ENCODE measurements at places on chromosomes 12 and 14.

DNA sequence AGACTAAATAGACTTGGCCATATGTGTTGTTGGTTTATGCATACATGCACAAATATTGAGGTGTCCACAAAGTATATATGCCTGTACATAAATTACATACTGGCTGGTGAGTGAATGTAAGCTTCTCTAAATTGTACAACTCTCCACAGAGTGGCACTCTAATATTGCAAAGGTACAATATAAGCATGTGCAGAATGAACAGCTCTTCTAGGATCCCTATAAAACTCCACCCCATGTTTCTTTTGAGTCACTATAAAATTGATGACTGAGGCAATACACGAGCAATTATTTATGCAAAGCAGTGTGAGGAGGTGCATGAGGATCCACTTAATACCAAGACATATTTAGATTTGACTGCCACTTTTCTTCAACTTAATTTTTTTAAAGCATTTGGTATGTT is 172.2 kb downstream of the NAV3 start:
- no peak for DNase-seq

GRCh38 chr12:108129017-108129812 is at the start of gene WSCD2:
WSCD2 (plus strand) TSS chr12:108129288; CDS start chr12:108195833, 66,545 bp downstream.
- peak; percentile 61 for DNase-seq

DNA sequence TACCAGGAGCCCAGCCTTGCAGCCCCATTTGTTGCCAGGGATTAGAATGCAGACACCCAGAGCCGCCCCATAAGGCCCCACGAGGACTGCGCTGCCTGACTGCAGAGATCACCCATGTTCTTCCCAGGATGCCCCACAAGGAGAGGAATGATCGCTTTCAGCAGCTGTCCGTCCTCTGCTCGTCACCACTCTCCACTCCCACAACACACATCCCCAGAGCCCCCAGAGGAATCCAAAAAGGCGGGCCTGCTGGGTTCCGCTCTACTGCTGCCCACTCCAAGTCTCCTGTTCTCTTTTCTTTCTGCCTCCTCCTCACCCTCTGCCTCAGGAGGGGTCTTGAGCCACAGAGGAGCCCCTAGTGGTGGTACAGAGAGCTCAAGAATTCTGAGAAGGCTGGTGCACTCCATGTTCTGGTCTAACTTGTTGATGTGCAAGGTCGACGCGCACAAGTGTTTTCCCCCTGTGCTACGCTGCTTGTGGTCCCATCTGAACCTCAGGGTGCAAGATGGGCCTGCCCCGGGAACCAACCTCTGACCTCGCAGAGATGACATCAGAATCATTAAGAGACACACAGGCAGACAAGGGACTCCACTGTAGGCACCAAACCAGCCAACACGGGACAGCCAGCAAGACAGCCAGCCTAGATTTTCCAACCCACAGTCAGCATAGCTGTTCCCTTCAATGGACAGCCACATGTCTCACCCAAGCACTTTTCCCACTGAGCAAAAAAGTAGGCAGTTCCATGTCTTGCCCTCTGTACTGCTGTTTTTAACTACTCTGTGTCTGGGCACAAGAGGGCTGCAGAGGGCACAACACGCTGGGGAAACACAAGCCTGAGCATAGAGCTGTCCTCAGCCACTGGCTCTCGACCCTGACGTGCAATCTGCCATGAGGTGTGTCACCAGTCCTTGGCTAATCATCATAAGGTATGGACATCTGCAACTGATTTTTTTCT is 29.9 kb downstream of the PXN start:
- no peak for DNase-seq

- DNase-seq: no peak
Observed at GRCh38 chr12:119796292-119796691, 80.8 kb downstream of the CIT start.

- DNase-seq: no peak
Observed at GRCh38 chr14:71245659-71246361, 338.6 kb downstream of the PCNX1 start.

- no peak for DNase-seq
Observed at GRCh38 chr12:67531051-67531450, 117.5 kb upstream of the DYRK2 start.

DNA sequence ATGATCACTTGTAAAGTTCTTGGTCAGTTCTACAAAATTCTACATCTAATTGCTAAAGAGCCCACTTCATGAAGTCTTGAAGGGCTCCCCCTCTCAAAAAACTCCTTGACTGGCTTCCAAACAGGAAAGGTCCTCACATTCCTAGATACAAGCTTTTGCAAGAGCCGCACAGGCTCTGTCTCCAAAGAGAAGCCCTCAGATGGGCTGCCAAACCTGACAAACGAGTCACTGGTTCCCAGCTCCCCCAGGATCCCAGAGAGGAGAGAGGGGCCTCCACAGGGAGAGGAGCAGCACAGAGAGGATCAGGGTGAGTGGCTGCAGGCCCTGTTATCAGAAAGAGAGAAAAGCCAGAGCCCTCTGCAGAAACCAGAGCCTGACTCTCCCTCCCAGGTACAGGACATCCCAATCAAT is 5.8 kb downstream of the NID2 start:
- DNase-seq: no peak

GRCh38 chr12:47818467-47819137 is 1.1 kb downstream of the HDAC7 start:
- DNase-seq: peak; percentile 28

GRCh38 chr12:25364529-25365339 is 114.0 kb upstream of the KRAS start:
- no peak for DNase-seq

DNA sequence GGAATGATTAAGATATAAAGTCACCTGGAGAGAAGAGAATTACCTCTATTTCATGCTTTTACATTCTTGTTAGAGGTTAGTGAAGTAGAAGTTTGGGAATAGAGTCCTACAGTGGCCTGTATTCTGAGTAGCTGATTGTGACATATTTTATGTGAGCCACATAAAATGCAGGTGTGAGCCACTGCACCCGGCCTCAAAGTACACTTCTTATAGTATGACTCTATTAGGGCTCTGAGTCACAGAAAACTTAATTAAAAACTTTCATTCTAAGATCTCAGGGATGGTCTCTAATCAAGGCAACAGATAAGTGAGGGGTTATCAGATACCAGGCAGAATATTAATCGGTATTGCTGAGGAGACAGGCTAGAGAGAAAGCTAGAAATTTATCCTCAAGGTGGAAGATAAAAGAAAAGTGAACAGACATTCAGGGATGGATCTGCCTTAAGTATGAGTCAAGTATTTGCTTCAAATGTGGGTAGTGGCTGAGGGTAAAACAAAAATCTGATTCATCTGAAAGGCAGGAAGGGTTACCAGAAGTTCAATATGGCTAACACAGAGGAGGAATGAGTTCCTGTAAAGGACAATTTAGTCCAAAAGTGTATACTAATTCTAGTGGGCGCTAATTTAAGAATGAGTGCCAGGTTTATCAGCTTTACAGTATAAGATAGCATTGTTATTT is 5.5 kb upstream of the G2E3 start:
- no peak for DNase-seq

DNA sequence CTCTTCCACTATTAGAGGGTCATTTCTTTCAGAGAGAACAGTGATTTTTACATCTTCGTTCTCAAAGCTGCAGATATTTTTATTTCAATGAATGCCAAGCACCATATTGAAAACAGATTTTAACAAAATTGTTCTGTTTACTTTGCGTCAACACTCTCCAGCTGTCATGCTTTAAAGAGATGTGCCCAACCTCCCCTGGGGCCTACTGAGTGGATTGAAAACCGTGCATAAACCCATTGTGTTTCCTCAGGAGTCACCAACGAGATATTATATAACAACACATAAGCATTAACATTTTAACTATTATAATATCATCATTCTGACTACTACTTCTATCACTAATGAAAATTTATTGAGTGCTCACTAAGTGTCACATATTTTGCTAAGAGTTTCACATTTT is 81.6 kb downstream of the MYF5 start:
- no peak for DNase-seq

DNA sequence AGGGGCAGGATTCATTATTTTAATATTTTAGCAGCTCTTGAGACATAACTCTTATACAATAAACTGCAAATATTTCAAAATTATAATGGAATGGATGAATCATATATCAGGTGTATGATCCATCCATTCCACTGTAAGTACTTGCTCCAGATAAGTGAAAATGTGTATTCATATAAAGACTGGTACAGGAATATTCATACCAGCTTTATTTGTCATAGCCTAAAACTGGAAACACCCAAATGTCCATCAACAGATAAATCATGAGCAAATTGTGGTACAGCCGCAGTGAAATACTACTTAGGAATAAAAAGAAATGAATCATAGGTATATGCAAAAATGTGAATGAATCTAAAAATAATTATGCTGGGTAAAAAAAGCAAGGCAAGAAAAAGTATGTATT is 263.6 kb upstream of the SYT10 start:
- DNase-seq: no peak

DNA sequence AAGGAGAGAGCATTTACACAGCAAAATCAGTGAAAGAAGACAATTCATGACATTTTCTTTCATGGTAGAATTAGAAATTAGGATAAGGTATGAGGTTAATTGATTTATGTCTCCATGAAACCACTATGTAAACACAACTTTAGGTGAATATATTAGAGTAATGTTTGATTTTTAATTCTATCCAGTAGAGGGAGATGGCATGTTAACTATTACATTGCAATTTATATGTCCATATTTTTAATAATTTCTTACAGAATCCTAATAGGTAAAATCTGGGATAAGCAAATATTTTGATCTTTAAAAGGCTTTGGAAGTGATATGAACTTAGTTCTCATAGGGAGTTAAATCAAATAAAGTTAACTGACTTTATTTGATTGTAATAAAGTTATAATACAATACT is 373.4 kb upstream of the PDE3A start:
- DNase-seq: no peak

DNA sequence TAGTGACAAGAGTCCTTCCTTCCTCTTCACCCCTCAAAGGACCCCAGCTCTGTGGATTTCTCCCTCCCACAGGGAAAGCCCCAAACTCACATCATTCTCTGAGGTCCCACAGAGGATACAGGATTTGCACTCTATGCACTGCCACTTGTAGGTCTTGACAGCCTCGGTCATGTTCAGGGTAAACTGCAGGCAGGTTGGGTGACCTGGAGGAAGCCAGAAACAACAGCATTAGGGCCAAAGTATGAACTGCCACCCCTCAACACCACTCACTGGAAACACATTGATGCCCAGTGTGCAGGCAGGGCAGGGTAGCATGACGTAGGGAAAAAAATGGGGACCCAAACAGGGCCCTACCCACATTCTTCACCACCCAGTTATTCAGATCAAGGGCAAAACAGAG is 264.4 kb downstream of the DPF3 start:
- DNase-seq: no peak

GRCh38 chr12:57850854-57851430 is 4.4 kb upstream of the CTDSP2 start:
- DNase-seq: no peak

GRCh38 chr12:5163661-5164060 is 120.0 kb downstream of the KCNA5 start:
- DNase-seq: no peak

- DNase-seq: no peak
Observed at GRCh38 chr12:118337194-118337838, 35.4 kb downstream of the TAOK3 start.

DNA sequence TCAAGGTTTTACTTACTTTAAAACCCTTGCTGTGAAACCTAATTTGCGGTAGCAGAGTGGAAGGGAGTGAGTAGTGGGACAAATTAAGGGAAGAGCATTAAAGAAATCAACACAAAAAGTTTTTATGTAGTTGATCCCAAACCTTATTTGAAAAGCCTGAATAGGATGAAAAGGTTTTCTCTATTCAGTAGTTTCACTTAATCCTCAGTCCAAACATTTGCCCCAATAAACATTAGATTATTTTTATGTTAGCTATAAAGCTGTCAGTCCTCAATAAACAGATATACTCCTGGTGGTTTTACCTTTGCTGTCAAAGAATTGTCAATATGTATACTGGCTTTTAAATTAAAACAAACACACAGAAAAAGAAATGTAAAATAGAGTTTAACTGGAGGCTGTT is 136.0 kb downstream of the PAX9 start:
- no peak for DNase-seq

- DNase-seq: no peak
Observed at GRCh38 chr12:99135376-99135775, 490.3 kb downstream of the APAF1 start.

GRCh38 chr14:33972583-33973081 is 21.8 kb upstream of the EGLN3 start:
- DNase-seq: no peak

DNA sequence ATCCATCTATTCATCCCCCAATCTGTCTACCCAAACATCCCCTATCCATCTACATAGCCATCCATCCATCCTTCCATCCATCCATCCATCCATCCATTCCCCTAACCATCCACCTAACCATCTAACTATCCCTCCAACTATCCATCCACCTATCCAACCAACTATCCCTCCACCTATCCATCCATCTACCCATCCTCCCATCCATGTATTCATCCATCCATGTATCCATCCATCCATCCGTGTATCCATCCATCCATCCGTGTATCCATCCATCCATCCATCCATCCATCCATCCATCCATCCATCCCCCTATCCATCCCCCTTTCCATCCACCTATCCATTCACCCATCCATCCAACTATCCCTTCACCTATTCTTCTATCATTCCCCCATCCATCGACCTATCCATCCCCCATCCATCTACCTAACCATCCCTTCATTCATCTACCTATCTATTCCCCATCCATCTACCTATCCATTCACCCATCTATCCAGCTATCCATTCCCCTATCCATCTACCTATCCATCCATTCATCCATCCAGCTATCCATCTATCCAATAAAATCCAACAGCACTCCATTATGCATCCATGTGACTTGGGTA is 131.7 kb downstream of the VRK1 start:
- DNase-seq: no peak

DNA sequence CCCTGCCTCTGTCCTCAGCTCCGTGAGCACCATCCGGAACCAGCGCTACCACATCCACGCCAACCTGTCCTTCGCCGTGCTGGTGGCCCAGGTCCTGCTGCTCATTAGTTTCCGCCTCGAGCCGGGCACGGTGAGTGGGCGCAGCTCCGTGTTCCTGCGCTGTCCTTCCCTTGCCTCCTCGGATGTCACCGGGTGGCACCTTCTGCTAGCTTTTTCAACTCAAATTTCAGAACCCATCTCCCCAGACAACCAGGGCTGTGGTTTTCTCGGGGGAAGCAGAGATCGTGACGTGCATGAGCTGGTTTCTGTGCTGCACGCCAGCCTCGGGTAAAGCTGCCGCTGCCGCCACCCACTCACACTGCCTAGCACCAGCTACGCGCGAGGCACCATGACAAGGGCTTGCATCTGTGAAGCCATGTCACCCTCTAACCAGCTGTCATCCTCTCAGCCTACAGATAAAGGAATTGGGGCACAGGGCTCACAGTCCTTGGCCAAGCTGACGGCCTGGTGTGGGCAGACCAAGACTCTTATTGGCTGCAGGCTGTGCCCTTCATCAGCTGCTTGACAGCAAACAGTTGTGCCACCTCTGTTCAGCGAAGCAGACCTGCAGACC is 152.1 kb downstream of the ADGRD1 start:
- DNase-seq: no peak
